ENCODE measurements at places on chromosomes 2 and 18.

DNA sequence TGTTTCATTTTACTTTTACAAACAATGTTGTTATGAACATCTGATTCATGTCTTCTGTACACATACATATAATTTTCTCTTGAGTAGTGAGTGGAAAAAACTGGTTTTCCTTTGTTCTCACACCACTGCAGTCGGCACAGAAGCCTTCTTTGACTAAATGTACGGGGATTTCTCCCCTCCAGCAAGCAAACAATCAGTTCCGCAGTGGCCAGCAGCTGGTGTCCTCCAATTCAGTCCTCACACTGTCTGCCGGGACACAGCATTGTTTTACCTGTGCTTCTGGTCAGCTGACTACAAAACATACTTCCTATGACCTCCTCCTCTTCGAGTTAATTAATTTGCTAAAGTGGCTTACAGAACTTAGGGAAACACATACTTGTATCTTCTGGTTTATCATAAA is 202.8 kb downstream of the WDR7 start:
- DNase-seq = no peak

DNA sequence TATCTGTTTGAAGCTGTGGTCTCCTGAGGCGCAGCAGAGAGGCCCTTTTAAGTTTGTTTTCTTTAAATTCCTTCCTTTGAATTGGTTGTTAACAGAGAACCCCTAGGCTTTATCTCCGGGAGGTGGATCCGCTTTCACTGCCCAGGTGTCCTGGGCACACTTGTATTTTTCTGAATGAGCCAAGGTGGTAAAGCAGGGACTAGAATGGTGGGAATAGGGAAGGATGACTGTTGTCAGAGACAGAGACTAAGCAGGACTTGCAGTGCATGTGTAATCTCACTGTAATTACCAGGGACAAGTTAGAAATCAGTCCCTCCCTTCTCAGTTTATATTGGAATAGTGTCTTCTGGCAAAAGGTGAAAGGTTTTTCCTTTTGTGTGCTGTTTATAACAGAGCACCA is 72.8 kb downstream of the PHLPP1 start:
- no peak for DNase-seq

GRCh38 chr18:24964216-24964615 is 387.8 kb downstream of the ZNF521 start:
- DNase-seq = no peak

- DNase-seq = no peak
These were observed 101.3 kb upstream of the ZEB2 start for GRCh38 chr2:144621266-144621665.

- DNase-seq = no peak
These were observed 505 bp upstream of the ACYP2 start for GRCh38 chr2:54114936-54115283.

DNA sequence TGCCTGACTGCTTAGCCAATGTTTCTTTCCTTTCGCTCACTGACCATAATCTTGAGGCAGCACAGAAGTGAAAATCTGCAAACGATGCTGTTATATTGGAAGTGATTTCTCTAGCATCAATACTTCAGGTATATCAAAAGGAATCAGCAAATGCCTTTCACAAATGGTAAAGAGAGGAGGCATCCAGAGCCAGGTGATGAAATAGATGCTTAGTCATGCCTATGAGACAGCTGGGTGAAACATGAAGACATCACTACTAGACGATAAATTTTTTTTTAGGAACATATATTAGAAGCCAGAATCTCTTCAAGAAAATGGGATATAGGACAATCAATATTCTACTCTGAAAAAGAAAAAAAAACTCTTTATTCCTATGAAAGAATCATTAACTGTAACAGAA is 249.2 kb upstream of the SLC39A10 start:
- DNase-seq = no peak

DNA sequence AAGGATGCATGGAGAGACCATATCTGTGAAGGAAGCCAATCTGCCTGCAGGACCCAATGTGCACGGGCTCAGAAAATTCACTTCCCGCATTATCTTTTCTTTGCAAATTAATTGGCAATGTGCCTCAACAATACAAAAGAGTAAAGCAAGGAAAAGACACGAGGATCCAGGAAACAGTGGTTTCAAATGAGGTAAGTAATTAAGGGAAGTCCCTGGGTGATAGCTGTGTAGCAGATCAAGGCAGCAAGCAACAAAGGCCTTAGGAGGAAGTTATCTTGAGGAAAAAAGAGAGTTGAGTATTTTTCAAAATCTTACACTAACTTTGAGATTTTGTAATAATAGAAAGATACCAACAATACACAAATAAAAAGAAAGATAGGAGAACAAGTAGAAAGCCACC is 44.3 kb upstream of the TGIF1 start:
- no peak for DNase-seq

DNA sequence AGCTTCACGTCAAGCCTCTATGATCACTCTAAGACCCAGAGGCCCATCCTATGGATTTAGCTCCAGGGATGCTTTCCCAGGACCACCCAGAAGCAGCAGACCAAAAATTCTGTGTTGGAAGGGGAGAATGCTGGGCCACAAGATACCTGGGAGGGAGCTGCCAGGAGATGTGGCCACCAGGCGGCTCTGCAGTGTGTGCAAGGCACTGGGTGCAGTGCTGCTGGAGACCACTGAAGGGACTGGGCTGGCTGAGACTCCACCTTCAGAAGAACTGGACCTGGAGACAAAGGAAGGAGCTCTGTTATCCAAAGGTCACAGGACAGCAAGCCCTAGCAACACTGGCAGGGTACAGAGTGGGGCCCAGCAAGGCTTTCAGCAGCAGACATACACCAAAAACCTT is 34.0 kb downstream of the KANSL3 start:
- no peak for DNase-seq

- no peak for DNase-seq
These were observed 6.7 kb downstream of the CNNM3 start for GRCh38 chr2:96822786-96823185.
